Caudate nucleus (tissue), 63 donors: ENCODE measurements at places on chromosomes 6 and 20.
A peak's percentile ranks its signal among the peaks of the same experiment; 100 is the strongest.

DNA sequence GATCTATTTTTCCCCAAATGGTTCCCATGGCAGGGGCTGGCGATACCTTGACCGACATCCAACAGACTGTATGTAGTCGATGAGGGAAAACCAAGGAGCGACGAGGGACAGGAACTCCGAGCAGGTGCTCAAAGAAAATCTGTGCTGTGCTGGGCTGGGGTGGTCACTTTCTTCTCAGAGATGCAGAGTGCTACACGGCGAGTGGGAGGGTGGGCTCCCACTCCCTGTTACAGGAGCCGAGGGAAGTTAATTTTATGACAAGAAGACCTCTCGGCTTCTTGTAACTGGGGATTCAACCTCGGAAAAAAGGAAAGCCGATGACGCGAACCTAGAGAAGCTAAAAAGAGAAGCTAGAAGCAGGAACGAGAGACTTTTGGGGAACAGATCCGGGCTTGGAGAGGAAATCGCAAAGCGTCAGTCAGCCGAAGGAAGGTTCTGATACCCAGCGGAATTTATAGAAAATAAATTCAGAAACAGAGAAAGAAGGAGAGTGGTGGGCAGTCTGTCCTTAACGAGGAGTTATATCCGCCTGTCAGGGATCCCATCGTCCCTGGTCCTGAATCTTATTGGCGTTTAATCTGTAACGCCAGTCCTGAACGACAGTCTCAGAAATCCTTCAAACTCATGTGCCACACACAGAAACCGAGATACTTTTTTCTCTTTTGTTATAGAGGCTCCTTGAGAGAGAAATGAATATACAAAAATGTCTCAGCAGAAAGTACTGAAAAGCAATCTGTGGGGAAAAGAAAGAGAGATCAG is 84.6 kb upstream of the ZNF322 start:
- DNase-seq, result no peak

DNA sequence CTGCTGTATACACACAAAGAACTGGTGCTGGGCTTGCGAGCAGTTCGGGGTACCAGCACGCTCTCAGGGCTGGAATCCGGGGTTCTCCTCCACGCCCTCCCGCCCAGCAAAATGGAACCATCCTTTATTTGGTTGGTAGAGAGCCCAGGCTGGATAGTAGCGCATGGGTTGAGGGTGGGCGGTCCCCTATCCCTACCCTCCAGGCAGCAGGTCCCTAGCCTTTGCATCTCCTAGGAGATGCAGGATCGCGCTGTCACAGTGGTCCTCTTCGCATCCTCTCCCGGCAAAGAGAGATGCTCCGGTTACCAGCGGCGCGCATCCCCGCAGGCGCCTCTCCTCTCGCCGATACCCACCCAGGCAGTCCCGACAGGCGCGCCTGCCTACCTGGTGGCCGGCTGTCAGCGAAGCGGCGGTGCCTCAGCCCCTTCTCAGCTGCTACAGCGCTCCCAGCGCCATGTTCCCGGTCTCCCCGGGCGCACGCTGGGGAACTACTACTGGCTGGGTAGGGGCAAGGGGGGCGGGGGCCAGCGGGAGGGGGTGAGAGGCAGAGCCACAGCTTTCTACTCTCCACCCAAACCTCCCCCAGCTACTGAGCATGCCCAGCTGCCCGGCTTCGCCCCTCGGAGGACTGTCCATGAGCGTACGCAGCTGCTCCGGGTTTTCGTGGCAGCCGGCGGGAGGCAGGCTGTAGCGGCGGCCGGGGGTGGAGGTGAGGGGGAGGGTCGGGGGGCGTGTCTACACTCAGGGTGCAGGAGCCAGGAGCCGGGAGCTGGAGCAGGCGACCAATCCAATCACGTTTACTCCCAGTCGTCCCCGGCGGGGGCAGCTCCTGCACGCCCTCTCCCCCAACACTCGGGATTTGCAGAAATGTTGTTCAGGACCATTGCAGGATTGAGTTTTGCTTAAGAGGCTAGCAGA is at the start of gene PAK5:
TSS of gene PAK5 (minus strand) at position 699 of the 918 bp plus-strand sequence. CDS start 194,748 bp downstream, outside the sequence.
- peak; percentile 88 for DNase-seq

- DNase-seq, result no peak
Measured at GRCh38 chr6:87763901-87764300, 61.9 kb upstream of the AKIRIN2 start.

GRCh38 chr20:51285684-51286083 is 256.8 kb downstream of the NFATC2 start:
- no peak for DNase-seq

DNA sequence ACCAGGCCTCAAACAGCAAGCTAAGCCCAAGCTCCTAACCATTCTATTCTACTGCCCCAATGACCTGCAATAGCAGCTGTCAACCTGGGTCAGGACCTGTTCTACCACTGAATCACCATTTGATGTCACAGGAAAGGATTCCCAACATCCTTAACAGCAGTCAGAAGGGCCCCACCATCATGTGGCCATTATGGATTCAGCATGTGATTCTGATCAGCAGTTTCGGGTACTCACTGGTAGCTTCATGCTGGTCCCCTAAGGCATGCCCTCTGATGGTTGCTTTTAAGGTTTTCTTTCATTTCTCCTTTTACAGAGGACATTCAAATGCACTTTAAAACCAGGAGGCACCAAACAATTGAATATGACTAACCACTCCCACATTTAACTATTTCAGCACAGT is 37.3 kb upstream of the MAP7 start:
- no peak for DNase-seq

GRCh38 chr6:41984623-41985022 is 43.0 kb upstream of the CCND3 start:
- DNase-seq, result no peak

DNA sequence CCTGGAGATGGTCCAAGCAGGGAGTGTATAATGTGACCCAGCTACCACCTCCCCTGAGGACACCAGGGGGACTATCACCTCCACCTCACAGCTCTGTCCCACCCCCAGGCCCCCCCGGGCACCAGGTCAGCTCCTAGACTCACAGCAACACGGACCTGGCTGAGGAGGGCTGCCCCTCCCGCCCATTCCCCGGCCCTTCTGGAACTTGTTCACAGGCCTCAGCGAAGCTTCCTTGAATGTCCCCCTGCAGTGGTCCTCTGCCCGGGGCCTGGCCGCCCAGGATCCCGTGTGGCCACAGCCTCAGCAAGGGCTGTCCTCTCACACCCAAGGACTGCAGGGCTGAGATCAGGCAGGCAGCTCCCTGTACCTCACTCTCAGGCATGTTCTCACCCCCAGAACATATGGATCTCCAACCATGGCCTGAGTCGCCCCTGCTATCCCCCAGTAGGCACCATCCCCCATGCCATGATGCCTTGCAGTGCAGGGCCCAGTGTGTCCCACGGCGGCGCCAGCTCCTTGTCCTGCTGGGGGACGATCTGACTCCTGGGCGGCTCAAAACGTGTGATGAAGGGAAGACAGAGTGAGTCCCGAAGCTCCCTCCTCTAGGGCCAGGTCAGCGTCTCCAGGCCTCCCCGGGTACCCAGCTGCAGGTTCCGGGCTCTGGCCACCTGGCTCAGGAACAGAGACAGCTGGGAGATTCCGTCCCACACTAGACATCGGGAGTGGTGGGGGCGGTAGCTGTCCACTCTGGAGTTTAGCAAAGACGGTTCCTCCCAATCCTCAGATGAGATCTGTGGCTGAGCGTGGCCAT is 158.4 kb downstream of the TAF4 start:
- DNase-seq, result no peak

DNA sequence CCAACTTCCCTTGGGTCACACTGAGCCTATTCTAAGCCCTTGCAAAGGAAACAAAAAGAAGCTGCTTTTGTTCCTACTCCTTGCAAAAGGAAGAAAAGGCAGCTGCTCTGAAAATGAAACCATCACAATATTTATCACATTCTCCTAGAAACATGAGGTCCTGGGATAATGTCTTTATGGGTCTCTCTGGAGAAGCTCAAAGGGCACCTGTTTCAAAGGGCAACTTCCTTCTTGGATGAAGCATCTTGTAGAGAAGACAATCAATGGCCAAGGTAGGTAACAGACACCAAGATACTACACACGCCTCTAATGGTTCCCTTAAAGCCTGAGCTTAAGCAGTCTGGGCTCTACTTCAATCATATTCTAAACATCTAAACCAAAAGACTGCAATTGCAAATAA is 10.4 kb downstream of the ELOVL5 start:
- no peak for DNase-seq

DNA sequence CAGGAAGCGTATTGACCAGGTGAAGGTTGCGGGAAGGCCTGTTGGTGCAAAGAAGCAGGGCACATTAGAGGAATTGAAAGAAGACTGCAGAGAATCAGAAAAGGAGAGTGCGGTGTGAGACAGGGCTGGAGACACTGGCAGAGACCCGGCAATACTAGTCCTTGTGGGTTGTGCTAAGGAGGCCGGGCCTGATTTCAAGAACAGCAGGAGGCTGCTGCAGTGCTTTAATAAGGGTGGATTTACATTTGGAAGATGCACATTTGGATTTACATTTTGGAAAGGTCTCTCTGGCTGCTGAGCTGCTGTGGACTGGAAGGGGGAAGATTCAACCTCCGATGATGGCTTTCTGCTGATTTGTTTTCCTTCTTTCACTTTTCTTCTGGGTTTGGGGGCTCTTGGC is 167.8 kb downstream of the SLC24A3 start:
- no peak for DNase-seq

DNA sequence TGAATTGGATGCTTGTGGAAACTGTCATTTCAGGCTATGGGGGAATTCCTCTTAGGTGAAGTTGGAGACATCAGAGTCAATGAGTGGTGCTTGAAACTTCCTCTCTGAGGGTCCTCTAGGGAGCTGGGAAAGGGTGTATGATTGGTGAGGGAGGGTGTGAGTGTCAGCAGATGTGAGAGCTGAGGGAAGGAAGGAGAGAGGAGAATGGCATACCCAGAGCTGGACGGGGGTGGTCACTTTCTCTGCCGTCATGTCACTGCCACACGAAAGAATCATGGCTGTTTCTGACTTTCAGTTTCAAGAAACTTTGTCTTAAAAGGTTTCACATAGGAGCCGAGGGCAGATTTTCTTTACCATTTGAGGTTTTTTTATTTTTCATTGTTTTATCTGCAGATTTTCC is 50.3 kb downstream of the DEK start:
- DNase-seq, result no peak
